ENCODE measurements at places on chromosomes 6 and 20.

GRCh38 chr20:57480444-57481160, 44.3 kb downstream of the CTCFL start:
- DNase-seq, result no peak

- DNase-seq, result peak; percentile 69
These were observed 20.4 kb upstream of the SERINC1 start for GRCh38 chr6:122491919-122492555.

DNA sequence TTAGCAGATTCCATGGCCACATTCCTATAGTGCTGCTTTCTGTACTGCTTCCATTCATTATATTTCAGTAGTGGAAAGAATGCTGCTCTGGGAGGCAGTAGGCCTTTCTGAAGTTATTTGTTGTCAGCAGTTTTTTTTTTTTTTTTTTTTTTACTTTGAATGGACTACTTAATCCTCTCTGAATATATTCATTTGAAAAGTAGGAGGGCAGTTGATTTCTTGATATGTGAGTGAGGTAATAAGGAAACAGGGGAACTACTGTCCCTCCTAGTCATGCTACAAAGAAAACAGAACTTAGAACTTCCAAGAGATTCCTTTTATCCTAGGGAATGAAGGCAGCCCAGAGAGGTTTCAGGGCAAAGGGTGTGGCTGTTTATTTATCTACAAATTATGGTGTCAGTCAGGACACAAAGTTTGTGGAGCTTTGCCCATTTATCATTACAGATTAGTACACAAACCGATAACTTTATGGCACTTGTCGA, 155.9 kb downstream of the JARID2 start:
- DNase-seq, result no peak

DNA sequence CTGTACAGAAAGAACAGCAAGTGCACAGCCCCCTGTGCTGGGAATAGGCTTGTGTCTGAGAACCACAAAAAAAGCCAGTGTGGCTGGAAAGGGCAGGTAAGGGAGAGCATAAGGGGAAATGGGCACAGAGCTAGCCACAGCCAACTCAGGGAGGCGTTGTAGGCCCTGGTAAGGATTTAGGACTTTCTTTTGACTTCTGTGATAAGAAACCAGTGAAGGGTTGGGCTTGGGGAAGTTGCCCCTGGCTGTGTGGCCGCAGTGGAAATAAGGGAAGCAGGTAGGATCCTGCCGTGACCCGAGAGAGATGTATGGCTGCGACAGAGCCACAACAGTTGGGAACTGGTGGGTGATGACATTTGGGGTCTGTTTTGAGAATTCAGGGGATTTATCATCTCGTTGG, 30.0 kb upstream of the PHACTR2 start:
- DNase-seq, result no peak

- no peak for DNase-seq
These were observed 202.0 kb downstream of the CDH4 start for GRCh38 chr20:61454053-61454452.

DNA sequence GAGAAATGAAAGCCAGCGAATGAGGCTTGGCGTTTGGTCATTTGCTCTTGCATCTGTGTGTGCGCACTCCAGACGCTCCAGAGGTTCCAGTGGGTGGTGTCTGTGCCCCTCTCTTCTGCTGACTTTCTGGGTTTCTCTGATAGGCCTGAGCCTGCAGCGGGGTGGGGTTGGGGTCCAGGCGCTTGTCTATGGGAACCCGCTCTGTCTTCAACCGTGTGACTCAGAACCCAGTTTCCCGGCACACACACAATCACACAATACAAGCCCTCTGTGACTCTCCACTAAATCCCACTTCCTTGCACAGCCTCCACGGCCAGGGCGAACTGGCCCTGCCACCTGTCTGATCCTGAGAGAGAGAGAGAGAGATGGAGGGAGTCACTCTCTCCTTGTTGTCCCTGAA, 24.6 kb downstream of the RBM38 start:
- no peak for DNase-seq

- no peak for DNase-seq
These were observed 43.3 kb upstream of the KIF25 start for GRCh38 chr6:167954151-167954550.

DNA sequence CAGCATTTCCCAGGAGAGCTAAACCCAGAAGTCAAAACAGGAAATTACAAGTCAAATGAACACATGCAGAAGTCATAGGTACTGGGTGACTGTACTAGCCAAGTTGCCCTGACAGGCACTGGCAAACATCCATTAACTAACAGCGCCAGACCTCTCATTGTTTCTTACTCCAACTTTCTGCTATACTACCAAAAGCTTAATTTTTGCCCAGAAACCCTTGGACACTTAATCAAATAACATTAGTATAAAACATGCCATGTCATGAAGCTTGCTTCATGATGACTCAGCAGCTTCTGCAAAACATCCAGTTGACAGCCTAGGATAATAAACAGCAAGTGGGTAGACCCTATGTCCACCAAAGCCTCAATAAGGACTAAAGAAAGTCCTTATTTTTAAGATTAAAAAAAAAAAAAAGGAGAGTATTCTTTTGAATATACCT, 3.5 kb downstream of the NUP153 start:
- DNase-seq, result peak; percentile 44

DNA sequence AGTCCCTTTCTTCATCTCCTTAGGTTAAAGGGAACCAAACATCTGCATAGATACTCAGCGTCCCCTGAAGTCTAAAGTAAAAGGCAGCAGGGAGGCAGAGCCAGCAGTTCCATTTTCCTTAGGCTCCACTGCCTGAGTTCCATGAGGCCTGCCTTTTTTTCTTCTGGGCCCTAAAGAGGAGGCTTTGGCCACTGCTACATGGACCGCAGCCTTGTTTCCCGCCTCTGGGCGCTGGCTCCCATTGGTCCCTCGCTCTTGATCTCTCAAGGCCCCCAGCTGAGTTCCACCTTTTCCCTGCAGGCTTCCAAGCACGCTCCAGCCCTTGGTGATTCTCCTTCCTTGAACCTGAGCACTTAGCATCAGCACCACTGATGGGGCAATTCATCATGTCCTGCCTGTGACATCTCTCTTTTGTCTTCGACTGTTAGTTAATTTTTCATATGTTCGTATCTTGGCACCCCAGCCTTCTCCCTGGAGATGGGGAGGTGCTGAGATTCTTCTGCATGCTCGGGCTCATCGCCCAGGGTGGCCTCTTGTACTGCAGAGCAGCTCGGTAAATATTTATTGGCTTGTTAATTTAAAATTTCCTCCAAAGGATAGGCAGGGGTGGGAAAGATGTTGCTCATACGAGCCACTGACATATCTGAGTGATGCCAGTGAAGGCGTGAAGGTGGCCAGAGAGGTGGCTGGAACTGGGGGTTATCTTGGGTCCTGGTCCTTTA, 3.4 kb downstream of the MLN start:
- DNase-seq, result no peak

- no peak for DNase-seq
These were observed 8.8 kb downstream of the ACOT8 start for GRCh38 chr20:45848421-45848820.

DNA sequence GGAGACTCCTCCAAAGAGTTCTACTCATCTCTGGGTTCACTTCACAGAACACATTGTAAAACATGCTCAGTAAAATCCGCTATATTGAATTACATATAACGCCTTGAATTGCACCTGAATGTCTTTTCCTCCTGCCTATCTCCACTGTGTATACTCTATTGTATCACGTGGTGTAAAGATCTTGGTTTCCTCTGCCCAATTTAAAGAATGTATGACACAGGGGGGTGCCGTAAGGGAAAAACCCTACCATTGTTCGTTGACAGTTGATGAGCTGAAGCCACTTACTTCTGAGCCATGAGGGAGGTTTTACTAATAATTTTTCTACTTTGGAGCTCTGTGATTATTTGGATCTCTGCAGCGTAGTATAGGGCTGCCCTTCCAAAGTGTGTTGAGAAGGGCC, 6.0 kb downstream of the ASF1A start:
- peak; percentile 49 for DNase-seq

DNA sequence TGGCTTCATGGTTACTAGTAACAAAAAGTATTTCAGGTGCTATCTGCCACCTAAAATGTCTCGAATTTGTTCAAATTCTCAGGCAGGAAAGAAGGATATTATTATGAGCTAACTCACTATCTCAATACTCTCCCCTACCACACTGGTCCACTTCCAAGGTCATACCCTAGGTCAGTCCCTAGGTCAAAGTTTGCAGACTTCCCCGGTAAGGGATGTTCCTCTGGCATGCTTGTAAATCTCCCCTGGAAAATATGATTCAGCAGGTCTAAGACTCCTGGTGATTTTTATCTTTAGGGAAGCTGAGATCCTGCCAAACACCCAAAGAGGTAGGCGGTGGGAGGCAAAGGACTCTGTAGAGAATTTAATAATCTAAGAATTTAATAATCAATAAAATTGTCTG, 6.7 kb downstream of the AHCY start:
- DNase-seq, result no peak

DNA sequence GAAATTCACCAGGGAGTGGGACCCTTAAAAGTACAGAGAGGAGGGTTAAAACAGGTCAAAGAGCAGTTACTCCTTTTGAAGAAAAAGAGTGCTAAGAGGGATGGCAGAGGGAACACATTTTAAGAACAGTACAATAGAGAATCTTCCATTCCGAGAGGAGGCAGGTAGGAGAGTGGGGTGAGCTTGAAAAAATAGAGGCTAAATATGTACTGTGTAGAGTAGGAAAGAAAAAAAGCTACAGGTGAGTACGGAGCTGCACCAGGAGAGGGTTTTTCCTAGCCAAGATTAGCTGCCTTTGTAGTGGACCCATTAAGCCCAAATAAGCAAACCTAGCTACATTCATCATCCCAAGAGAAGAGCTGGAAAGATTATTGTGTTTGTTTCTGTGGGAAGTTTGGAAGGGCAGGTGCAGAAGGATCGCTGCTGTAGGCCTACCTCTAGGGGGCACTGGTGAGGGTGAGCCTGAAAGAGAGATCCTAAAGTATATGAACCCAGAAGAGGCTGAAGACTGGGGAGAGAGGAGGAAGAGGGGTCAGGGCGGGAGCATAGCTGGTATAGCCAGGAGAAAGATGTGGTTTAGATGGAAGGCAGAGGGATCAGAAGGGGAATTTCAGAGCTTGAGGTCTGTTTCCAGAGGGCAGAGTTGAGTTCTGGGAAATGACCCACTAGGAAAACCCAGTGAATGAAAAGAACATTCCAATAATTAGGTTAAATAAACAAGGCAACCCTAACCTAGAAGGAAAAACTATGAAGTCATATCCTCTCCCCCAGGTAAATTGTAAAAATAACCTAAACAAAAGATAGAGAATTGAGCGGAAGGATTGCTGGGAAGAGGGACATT, 50.2 kb upstream of the HINT3 start:
- peak; percentile 55 for DNase-seq

GRCh38 chr6:105326216-105326615, 76.7 kb downstream of the PREP start:
- no peak for DNase-seq

DNA sequence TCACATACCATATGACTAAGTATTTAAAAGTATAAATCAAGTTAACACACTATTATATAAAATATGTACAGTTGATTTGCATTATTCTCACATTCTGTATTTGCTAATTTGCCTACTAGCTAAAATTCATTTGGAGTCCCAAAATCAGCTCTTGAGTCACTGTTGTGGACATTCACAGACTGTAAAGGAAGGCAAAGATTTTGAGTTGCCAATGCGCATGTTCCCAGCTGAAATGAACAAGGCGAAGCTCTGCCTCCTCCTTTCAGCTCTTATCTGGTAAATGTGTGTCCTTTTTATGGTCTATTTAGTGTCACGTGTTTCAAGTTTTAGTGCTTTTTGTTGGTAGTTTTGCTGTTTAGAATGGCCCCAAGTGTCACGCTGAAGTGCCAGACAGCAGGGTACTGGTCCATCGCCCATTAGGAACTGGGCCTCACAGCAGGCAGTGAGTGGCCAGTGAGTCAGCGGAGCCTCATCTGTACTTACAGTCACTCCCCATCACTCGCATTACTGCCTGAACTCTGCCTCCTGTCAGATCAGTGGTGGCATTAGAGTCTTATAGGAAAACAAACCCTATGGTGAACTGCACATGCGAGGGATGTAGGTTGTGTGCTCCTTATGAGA, 87.2 kb upstream of the ADTRP start:
- no peak for DNase-seq

- DNase-seq, result no peak
These were observed 171.1 kb downstream of the DHX35 start for GRCh38 chr20:39133201-39133600.

DNA sequence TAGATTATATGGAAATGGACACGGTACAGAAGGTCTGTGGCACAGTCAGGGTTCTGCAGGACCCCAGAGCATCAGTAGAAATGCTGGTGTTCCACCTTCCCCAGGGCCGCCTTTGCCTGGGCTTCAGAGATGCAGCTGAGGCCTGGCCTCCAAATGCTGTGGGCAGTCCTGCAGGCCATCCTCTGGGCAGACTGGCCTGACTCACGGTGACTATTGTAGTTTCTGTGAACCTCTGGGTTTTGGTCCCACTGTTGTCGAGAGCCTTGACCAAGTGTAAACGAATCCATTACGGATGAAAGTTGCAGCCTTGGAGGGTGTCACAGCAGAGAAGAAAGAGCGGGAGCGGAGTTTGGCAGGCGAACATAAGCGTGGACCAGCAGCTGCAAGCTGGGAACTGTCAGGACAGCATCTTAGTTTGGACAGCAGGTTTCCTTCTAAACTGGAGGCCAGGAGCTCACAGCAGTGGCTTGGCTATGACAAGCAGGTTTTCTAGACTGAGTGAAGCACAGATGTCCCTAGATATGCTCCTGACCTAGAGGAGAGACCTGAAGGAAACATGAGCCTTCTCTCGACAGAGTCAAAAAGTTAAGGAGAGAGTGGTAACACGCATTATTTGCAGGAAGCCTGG, 46.2 kb upstream of the BCLAF1 start:
- no peak for DNase-seq

- DNase-seq, result no peak
These were observed 151.4 kb upstream of the PRDM1 start for GRCh38 chr6:105934708-105935107.

GRCh38 chr6:125806813-125807212, 16.1 kb downstream of the NCOA7 start:
- no peak for DNase-seq

GRCh38 chr20:48374991-48375595, 452.7 kb downstream of the PREX1 start:
- no peak for DNase-seq

GRCh38 chr6:5504078-5504477, 242.8 kb downstream of the FARS2 start:
- DNase-seq, result no peak

DNA sequence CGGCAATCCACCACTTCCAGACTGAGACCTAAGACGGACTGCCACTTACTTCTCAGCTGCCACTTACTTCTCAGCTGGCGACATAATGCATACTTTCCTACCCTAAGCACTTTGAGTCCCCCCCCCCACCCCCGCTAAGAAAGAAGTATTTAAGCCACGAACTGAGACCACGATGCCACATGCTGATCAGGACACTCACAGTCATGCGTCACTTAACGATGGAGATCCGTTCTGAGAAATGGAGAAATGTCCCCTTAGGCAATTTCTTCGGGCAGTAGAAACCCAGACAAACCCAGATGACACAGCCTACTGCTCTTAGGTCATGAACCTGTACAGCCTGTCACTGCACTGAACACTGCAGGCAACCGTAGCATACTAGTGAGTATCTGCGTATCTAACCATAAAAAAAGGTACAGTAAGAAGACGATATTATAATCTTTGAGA, 690 bp downstream of the IFNGR1 start:
- DNase-seq, result peak; percentile 61
